Activated effector memory CD4-positive, alpha-beta T cell treated with Interleukin-2 at 50 U/mL for 16 hours (primary cell): ENCODE measurements at places on chromosomes 2 and 18.

- DNase-seq = no peak
Measured at GRCh38 chr2:58131191-58132011, 84.8 kb downstream of the VRK2 start.

DNA sequence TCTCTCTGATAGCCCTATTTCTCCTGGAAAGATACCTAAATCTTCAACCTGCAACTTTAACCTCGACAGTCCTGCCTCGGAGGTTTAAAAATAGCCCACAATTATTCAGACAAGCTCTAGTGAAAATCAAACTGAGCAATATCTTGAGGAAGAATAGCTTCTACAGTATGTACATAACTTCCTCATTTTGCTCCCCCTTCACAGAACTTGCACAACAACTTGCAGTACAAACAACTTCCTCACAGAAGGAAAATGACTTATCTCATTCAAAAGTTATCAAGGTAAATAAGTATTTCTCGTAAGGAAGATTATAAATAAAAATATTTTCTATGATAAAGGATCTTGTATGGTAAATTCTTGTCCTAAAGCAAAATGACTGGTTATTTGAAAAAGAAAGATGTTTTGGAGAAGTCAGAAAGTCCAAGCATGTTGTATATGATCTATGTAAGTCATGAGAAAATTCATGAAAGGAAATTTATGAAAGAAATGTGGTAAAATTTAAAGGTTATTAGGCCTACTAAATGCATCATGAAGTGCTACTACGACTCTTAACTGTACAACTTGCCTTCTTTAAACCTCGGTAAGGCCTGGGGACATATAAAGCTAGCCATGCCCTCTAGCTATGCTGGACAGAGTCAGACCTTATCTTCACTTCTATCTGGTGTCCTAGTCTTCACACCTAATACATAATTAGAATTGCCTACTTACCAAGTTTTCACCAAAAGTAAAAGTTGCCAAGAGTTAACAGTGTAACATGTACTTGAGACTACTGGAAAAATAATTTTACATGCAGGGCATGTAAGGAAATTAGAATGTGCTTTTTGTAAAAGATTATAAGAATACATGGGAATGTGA lies 394.5 kb downstream of the DLGAP1 start:
- no peak for DNase-seq

DNA sequence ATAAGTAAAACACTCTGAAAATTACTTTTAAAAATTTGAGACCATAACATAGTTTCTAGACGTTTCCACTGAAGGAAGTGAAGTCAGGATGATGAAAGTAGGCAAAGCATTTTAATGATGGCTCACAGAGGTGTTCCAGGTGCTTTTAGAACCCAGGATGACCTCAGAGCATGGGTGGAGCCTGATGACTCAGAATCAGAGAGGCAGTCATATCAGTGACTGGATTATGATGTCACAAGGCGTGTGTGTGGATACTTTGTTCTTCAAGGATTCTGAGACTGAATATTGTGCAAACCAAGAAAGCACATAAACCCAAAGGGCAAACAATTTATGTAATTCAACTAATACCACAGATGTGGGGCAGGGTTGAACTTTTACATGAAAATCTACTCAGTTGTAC lies 208.0 kb upstream of the FBXO11 start:
- no peak for DNase-seq

- no peak for DNase-seq
Measured at GRCh38 chr2:240299710-240300068, 135.8 kb upstream of the GPC1 start.

DNA sequence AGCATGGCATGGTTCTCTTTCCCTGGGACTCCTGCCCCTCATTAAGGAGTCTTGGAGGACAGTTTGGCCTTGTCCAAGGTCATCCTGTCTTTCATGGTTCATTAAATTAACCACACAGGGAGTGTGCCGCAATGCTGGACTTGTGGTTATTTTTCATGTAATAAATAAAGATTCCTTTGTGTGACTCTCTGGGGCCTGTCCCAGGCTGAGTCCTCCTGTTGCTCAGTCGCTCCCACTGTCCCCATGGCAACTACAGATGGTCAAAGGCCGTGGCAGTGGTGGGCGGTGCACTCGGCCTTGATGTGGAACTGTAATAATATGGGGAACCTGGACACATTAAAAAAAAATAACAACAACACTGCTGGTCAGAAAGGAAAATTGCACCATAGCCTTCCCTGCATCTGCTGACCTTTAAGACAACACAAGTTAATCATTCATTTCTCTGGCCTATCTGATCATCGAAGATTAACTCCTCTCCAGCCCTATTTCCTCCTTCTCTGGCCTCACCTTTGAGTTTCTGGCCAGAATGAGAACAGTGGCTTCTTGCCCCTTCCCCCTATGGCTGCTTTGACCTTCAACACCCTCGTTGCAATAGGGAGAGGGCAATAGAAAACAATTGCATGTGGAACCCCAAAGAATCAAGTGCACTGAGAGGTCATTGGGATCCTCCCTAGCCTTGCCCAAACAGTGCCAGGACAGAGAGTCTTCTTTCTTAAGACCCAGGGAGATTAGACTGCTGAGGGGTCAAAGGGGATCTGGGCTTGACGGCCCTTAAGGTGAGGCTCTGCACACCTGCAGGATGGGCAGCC lies 44.7 kb downstream of the PSD4 start:
- DNase-seq = no peak

GRCh38 chr2:65020943-65021528 lies 31.8 kb downstream of the SLC1A4 start:
- DNase-seq = no peak
